Hair follicular keratinocyte (primary cell): ENCODE measurements at places on chromosomes 3 and 15. TPM values are rescaled to one million over a fixed set of nuclear protein-coding genes. Genes with fewer than 3 reads are reported as not detected.

Gene PAQR9
- not detected in 2 replicates for total RNA-seq

Gene OIP5
- total RNA-seq = 7.6 and 22.3 TPM in 2 replicates

Gene PRSS50
- total RNA-seq = not detected in 2 replicates

Gene GP5
- not detected in 2 replicates for total RNA-seq

Gene KLHL6
- 0.16 TPM in 1 of 2 replicates, not detected in the other for total RNA-seq

Gene MINDY2
- 7.8 and 9.8 TPM in 2 replicates for total RNA-seq

Gene VPS39
- 15.2 and 24.7 TPM in 2 replicates for total RNA-seq

Gene PLA2G4E
- 0.27 and 0.39 TPM in 2 replicates for total RNA-seq

Gene GJD2
- not detected in 2 replicates for total RNA-seq

Gene CEMIP
- total RNA-seq = 0.39 and 1.1 TPM in 2 replicates

Gene ALDH1A3
- total RNA-seq = 1,053 and 2,778 TPM in 2 replicates

Gene SERPINI2
- total RNA-seq = not detected in 2 replicates
